ENCODE measurements at places on chromosomes 6 and 20.

DNA sequence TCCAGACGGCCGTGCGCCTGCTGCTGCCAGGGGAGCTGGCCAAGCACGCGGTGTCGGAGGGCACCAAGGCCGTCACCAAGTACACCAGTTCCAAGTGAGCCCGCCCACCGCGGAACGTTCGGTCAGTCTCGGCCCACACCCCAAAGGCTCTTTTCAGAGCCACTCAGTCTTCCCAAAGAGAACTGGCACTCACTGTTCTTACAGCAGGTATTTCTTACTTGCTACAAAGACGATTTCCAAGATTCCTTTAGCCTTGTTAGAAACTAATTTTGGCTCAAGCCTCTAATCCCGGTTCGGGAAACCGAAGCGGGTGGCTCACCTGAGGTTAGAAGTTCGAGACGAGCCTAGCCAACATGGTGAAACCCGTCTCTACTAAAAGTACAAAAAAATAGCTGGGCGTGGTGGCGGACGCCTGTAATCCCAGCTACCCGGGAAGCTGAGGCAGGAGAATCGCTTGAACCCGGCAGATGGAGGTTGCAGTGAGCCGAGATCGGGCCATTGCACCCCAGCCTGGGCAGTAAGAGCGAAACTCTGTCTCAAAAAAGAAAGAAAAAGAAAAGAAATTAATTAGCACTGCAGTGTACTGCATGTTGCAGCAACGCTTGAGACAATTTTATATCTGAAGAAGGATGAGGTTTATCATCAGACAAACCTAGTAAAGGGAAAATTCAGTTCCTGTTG, 73.1 kb downstream of the OR2B2 start:
- DNase-seq, result peak; percentile 27

GRCh38 chr6:138291849-138292181, 73.5 kb upstream of the PBOV1 start:
- DNase-seq, result no peak

DNA sequence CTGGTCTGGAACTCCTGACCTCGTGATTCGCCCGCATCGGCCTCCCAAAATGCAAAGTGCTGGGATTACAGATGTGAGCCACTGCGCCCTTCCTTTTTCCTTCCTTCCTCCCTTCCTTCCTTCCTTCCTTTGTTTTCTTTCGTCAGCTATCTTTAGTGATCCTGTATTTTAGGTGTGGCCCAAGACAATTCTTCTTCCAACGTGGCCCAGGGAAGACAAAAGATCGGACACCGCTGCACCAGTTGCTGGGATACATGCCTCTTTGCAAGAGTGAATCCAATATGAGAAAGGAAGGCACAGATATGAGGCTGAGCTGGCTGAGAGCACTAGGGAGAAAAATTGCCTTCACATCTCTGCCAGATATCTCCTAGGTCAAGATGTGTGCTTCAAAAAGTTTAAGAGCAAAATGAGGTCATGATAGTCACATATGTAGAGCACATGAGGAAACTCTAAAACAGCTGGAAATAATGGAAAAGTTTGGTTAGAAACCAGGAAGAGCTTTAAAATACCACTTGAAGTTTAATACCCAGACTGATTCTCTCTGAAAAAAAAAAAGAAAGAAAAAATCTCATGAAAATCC, 41.8 kb downstream of the OR2B2 start:
- no peak for DNase-seq

- no peak for DNase-seq
Measured at GRCh38 chr20:60117065-60117464, 158.8 kb downstream of the CDH26 start.

DNA sequence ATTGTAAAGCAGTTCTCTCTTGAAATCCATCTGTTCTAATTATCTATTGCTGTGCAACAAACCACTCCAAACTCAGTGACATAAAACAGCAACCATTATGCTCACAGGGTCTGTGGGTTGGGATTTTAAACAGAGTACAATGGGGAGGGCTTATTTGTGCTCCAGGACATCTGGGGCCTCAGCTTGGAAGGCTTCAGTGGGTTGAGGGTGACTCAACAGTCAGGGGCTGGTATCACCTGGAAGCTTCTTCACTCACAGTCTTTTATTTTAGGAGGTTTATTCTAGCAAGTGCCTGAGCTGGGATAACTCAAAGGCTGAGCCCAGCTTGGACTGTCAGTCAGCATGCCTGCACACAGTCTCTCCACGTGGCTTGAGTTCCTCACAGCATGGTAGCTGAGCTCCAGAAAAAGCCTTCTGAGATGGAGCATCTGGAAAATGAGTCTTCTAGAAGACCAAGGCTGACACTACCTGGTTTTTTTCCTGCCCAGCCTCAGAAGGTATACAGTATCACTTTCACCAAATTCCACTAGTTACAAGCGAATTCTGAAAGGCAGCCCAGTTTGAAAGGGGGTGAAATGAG, 234.6 kb upstream of the ID4 start:
- DNase-seq, result no peak

Measured in pons (tissue), 1 donor.